Foreskin keratinocyte (primary cell): ENCODE measurements at places on chromosomes 7 and 10.

GRCh38 chr10:86164960-86165630, 201.5 kb downstream of the GRID1 start:
- no peak for DNase-seq

GRCh38 chr7:129224251-129225205, at the start of gene AHCYL2:
Gene AHCYL2 (plus strand): TSS chr7:129225030.
- peak; percentile 98 for DNase-seq

GRCh38 chr7:23120106-23120505, 14.5 kb downstream of the KLHL7 start:
- DNase-seq = no peak

DNA sequence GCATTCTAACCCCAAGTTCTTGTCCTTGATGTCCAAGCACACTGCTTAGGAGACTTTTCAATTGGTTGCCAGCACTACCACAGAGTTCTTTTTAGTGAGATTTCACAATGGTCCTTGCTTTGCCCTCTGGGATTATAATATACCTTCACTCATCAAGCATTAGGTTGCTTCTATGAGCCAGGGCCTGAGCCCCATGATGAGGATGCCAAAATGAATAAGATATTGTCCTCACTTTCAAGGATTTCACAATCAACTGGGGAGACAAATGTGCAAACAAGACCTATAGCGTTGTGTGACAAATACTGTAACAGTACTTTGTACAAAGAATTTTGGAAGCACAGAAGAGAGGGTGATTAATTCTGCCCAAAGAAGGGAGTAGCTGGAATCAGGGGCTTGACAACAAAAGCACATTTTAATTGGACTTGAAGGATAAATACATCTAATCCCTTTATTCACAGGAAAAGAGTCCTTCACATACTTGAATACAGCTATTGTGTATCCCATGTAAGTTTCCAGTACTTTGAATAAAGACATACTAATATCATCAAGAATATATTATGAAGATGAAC, 263.6 kb upstream of the LRRN3 start:
- no peak for DNase-seq

DNA sequence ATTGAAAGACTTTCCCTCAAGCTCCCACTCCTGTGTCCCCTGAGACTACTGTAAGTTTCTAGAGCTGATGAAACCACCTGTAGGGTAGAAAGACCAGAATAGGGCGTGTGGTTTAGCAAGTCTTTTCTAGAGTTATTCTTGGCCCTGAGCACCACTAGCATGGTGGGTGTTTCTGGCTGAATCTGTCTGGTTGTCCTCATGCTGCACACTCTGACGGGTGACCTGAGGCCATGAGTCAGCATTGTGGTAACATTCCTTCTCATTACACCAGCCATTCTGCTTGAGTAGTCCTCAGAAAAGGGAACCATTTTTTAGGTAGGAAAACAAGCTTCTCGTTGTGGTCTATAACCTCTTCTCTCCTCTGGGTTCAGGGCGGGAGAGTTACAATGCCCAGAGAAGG, 250.3 kb downstream of the SNX13 start:
- peak; percentile 41 for DNase-seq

DNA sequence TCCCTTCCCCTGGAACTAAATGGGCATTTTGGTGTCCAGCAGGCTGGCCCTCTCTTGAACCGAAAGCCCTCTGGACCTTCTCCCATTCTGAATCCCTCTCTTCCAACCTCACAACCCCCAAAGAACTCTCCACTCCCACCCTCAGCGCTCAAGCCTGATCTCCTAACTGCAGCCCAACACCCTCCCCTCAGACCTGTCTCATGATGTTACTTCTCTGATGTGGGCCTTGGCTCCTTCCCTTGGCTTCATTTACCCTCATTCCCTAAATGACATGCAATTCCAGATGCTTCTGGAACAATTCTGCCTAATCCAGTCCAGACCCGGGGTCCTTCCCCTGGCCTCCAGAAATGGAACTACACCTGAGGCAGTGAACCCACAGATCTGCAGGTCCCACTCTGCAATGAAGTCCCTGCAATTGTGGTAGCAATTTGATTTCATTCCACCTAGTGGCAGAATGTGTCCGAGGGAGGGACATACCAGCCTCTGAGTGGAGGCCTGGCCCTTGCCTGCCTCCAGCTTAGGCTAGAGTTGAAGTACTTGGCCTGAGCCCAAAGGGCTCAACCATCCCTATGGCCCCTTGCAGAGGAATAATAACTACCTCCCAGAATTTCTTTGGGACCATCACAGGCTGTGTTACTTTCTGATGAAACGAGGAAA, 4.1 kb upstream of the CEP41 start:
- no peak for DNase-seq

GRCh38 chr10:74718208-74718607, 108.2 kb upstream of the KAT6B start:
- DNase-seq = no peak

DNA sequence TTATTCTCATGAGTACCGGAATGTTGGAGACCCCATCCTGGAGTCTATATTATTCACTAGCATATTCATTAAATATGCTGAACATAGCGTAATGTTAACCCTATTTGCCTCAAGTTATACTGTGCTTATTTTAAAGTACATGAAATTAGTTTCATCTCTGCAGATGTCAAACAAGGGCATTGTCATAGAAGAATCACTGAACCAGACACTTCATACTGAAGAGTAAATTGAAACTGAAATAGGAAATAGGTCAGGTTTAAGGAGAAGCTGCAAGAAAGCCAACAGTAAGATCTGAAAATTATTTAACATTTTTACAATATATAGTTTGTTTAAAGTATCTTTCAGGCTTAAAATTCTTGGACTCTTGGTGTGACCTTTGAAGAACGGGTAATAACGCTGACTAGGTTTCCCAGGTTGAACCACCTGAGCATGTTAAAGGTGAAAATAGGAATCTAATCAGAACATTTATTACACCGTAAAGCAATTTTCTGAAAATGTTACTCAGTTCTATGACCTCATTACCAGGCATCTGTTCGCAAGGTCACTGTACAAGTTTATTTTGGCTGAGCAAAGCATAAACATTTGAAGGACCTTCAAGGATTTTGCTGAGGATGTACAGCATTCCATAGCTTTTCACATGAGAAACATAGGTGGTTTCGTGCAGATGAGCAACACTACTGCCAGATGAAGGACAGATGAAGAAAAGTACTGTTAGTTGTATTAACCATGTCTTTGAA, 82.7 kb downstream of the REEP3 start:
- no peak for DNase-seq

GRCh38 chr10:81034383-81034782, 496.7 kb downstream of the SH2D4B start:
- DNase-seq = no peak

GRCh38 chr7:38220452-38220851, 42.4 kb downstream of the STARD3NL start:
- DNase-seq = no peak

DNA sequence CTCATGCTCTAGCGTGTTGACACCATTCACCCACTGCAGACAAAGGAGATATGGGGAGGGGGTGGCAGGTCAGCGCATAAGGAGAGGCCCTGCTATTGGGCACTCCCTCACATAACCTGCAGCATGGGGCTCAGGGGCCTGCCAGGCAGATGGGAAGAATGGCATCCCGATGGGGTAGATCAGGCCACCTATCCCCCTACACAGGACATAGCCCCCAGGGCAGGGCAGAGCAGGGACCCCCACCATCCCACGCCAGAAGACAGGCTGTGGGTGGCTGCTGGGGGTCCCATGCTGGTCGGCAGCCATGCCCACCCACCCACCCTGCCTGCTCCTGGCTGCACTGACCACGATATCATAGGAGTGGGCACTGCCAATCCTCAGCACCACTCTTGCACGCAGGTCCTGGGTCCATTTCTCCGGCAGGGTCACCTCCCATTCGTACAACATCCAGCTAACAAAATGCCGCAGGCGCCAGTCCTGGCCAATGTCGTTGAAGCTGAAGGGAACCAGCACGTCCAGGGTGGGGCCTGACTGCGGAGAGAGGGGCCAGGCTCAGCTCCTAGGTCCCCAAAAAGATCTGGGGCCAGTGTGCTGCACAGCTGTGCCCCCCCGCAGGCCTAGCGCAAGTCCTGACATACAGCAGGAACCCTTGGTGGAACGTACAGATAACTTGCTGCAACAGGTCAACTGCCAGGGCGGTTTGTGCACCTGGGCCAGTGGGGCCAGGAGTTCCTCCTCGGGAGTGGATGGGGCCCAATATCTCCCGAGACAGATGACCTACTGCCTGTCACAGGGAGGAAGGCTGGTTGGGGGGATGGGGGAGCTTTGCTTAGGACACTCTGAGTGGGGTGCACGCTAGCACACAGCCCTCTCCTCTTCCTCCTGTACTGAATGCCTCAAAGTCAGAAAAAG, 45.9 kb upstream of the ZNF479 start:
- DNase-seq = no peak

- DNase-seq = no peak
Measured at GRCh38 chr10:34880817-34881216, 65.7 kb upstream of the PARD3 start.

- no peak for DNase-seq
Measured at GRCh38 chr10:191703-192518, 56.7 kb downstream of the ZMYND11 start.

DNA sequence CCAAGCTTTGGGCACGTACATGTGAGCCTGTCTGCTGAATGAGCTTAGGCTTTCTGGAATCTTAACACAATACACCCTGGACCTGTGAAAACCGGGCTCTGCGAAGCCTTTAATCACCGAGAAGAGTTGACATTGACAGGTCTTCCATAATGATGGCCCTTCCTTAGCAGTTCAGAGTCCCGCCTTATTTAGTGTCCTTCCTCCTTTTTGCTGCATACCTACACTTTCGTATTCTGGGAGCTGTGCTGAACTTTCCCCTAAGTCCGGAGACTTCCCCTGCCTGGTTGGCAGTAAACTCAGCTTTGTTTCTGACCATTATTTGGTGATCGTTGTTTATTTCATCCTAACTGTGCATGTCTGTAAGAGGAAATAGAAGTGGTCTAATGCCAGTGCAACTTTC, 212.0 kb downstream of the CAMK1D start:
- no peak for DNase-seq

GRCh38 chr10:77603534-77603927, 34.1 kb downstream of the KCNMA1 start:
- DNase-seq = peak; percentile 32

- no peak for DNase-seq
Measured at GRCh38 chr7:47294556-47295222, 287.2 kb downstream of the TNS3 start.

GRCh38 chr7:139680676-139681462, 96.9 kb downstream of the HIPK2 start:
- peak; percentile 93 for DNase-seq

- DNase-seq = no peak
Measured at GRCh38 chr7:122913608-122914007, 27.3 kb upstream of the CADPS2 start.

DNA sequence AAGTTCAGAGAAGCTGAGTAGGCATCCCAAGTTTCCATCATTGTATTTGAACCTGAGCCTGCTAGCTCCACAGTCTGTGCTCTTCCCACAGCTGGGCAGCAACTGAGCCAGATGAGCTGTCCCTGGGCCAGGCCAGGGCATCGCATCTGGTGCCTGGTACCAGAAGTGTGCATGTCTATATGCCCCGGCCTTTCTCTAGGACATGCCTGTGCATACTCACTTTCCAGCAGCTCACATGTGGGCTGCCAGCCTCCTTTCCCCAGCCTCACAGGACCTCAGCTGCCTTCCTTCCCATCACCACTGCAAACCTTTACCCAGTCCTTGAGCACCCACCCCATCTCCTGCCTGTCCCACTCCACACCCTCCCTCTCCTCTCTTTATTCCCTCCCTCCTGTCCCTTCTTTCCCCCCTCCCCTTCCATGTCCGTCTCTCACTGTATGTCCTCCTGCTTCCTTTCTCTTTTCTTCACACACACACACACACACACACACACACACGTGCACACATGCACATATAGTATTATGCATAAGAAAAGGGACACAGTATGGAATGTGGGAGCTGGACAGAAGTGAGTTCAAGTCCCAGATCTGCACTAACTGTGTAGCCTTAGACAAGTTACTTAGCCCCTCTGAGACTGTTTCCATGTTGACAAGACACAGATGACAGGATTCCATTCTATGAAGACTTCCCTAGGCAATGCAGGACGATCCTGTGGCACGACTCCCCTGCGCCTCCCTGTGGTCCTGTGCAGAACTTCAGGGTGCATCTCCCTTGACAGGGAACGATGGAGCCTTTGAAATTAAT, 10.9 kb downstream of the CDHR1 start:
- DNase-seq = peak; percentile 32
